Esophagus mucosa (tissue), 1 donor: ENCODE measurements at places on chromosomes 5 and 9.

DNA sequence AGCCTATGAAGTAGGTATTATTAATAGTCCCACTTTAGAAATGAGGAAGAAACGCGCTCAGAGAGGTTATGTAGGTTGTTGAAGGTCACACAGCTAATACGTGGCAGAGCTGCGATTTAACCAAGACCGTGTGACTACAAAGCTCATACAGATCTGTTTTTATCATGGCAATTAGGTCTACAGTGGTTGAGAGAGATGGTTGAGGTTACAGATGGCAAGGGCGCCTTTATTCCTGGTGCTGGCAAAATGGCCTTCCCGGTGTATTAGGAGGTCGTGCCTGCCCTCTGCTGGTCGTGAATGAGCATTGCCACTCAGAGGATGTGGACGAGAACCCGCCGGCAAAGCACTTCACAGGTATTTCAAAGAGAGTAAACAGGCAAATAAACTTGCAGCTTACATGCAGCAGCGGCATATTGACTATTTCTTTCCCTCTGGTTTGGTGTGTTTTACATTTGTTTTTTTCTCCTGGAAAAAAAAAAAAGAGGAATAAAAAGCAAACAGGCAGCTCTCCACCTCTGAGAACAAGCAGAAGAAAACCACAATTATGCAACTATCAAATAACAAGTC, 65.3 kb upstream of the EGFLAM start:
- peak; percentile 89 for ATAC-seq

- ATAC-seq, result peak; percentile 76
Measured at GRCh38 chr5:172561151-172561550, 79.9 kb upstream of the NEURL1B start.

- no peak for ATAC-seq
Measured at GRCh38 chr5:9430306-9430705, 115.6 kb downstream of the SEMA5A start.

GRCh38 chr5:122076669-122077365, 1.2 kb downstream of the LOX start:
- ATAC-seq, result peak; percentile 85
